ENCODE measurements at places on chromosomes 2 and 18.

- DNase-seq, result no peak
Measured at GRCh38 chr18:8257851-8258434, 351.3 kb upstream of the RAB12 start.

DNA sequence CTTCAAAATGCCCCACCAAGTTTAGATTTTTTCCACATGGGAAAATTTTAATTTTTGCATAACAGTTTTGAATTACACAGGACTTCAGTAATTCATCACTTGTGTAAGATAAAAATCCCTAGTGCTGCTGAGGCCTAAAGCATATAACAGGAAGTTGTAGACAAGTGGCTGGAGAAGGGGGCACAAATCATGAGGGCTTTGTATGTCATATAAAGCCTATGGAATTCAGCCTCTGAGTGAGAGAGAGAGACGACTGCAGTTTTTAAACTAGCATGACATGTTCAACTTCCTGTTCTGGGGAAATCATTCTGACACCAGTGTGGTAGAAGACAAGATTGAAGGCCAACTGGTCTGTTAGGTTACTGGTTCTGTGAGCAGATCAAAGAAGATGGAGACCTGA, 187.3 kb upstream of the CHST9 start:
- no peak for DNase-seq

DNA sequence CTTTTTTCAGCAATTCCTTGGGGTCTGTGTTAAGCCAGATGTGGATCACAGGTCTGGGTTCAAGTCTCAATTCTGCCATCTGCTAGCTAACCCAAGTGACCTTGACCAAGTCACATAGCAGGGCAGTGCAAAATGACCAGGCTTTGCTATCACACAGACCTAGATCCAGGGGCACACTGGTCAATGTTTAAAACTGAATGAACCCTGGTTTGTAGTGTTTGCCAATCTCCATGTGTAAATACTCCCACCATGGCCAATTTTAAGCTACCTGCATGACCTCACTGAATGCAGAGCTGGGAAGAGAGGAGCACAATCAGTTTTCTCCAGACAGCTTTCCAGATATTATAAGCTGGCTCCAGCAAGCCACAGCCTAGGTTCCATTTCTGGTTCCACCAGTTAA, 142.9 kb downstream of the CHST9 start:
- no peak for DNase-seq

- no peak for DNase-seq
Measured at GRCh38 chr2:202418027-202418426, 41.9 kb downstream of the BMPR2 start.

- no peak for DNase-seq
Measured at GRCh38 chr18:68244786-68245185, 470.1 kb downstream of the TMX3 start.

DNA sequence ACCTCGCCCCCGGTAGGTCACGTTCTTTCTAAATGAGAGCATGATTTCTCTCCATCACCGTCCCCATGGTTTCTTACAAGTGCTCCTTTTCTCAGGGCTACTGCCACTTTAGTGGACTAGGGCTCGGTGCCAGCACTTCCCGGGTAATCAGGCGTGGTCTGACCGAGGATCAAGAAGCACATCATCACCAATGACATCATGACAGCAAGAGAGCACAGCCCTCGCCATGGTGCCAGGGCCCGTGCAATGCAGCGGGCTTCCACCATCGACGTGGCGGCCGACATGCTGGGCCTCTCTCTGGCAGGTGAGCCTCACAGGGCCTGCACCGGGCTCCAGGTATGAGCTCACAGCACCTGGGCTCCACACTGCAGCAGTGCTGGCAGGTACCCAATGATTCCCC, 75.2 kb downstream of the INPP4A start:
- DNase-seq, result no peak

DNA sequence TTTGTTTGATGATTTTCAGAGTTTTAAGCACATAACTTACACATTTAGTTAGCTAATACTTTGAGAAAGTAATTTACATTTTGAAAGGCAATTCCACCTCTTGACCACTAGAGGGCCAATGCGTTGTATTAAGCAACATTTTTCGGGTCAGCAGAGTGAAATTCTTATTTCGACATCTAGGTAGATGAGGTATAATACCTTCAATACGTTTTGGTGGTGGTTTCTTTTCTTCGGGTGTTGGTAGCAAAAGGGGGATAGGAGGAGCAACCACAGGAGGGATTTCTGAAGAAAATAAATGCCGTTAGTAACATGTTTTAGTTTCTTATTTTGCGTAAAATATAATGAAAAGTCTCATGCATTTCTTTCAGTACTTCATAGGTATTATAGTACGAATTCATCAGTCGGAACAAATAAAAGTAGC, 106.3 kb downstream of the TTN start:
- DNase-seq, result no peak

All from NCI-H1048 (cell line).